RPMI8226 (cell line): ENCODE measurements at places on chromosomes 5 and 9.

DNA sequence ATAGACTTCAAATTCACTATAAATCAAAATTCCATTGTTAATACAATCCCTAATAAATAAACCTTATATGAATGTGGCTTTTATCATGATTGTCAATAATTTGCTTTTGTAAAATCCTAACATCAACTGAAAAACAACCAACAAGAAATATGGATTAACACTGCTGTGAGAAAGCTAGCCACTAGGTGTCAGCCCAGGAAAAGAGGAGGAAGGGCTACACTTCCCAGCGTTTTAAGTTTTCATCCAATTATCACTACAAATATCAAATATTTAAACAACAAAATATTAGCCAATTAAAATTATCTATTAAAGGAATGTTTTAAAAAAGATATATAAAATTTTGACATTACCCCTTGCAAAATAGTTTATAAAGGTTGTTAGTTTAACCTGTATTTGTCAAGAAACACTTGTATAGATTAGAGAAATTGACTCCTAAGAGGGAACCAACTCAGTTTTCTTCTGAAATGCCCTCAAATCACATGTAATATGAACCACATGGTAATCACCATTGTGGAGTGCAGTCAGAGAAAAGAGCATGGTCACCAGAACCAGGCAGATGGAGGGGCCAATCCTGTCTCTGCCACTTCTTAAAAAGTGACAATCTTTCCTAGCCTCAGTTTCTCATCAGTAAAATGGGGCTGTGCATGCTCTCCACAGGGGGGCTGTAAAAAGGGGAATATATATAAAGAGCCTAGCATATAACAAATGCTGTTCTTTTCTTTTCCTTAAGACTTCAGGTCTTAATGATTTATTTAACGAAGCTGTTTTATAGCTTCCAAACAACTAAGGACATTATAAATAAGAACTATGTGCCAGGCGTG lies 188.2 kb downstream of the CRB2 start:
- DNase-seq = peak; percentile 47

DNA sequence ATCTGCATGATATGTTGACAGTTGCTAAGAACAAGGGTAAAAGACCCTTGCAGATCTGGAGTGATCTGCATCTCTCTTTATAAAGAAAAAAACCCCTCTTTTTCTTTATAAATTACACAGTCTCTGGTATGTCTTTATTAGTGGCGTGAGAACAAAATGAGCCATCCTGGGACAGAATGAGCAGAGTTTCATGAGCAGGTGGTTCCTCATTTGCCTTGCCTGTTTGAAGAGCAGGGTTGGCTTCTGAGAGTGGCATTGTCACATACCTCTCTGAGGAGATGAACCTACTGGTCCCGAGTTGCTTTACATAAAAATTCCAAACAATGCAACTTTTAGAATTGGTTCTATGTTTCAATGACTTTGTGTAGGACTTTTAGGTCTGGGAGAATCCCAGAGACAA lies 94.3 kb downstream of the INSYN2B start:
- no peak for DNase-seq

- no peak for DNase-seq
Observed at GRCh38 chr5:109992264-109992915, 302.7 kb downstream of the MAN2A1 start.

- no peak for DNase-seq
Observed at GRCh38 chr9:133349965-133350616, 2.1 kb downstream of the RPL7A start.

- no peak for DNase-seq
Observed at GRCh38 chr5:139682016-139682975, 34.1 kb downstream of the CXXC5 start.

DNA sequence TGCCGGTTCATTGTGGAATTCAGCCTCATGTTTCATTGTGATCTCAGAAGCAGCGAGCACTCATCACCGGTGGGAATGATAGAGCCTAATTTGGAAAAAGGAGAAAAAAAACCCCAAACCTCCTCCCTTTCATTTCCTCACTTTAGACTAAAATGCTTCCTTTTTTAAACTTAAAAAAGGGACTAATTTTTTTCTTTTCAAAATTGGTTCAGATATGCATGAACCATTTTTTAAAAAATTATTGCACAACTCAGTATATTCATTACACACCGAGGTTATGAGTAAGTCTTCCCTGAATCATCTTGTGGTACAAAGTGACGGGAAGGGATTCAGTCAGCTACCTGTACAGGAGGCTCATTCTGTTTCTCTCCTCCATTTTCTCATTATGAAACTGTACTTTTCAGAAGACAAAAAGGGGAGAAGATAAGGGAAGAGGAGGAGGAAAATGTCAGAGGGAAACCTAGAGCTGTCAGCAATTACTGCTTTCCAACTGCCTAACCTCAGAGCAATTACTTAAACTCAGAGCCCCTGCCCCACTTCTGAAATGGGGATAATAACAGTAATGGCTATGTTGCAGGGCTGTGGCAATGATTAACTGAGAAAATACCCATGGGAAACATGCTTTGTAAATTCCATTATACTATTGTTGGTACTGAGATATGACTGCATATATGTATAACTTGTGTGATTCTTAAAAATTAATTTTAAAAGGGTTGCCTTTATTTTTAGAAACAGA lies 24.0 kb downstream of the GALNT10 start:
- no peak for DNase-seq
